ENCODE measurements at places on chromosomes 3 and 15.

DNA sequence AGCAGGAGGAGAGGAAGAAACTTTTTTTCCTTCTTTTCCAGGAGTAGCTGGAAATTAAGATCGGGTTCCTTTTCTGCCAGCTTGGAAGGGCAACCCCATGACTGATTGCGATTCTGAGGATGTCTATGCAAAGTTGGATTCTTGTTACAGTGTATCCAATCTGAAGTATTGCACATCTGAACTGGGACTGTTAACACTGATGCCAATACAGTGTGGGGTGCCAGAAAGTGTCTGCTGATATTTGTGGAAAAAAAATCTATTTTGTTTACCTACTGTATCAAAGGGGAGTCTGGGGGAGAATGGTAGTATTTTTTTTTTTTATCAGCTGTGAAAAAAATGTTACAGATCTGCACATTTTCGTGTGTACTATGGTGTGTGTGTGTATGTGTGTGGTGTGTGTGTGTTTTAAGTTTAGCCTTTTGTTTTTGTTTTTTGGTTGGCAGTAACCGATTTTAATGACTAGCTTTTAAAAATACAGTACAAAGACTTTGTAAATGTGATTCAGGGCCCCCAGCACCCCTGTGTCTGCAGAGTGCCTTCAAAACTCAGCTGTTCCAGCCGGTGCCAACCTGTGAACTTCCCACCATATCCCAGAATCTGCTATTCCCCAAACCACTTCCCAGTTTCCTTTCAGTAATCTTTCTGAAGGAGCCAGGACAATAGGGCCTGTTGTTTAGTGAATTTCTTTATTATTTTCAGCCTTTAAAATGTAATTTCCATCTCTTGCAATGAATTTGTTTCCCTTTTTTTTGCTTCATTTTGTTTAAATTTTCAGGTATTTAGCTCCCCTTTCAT, 1.9 kb downstream of the RAP2B start:
- DNase-seq, result no peak

DNA sequence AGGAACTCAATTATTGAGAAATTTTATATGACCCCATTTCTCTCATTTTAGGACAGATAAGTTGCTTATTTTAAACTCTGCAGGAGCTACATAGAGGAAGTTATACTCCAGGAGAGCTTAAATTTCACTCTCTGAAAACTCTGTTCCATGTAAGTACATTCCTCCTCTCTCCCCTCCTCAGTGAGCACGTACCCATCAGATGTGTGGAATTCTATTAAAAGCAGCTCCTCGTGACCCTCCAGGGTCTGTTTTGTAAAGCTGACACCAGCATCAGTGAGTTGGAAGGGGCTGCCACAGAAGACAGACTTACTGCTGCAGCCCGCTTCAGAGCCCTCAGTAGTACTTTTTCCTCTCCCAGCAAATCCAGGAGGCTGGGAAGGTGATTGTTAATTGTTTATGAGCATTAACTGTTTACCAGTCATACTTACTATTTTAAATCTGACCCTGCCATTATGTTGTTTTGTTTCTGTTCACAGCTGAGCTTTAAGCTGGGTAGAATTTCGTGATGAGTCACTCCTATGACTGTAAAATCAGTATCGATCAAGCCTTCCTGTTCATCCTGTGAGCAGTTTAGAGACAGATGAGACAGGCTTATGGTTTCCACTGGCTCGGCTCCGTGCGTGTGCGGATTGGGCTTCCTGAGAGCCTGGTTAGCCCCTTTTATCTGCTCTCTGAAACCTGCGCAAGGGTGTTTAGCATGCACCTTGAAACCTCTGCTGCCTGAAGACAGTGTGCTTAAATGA, 20.4 kb downstream of the IGF1R start:
- no peak for DNase-seq

DNA sequence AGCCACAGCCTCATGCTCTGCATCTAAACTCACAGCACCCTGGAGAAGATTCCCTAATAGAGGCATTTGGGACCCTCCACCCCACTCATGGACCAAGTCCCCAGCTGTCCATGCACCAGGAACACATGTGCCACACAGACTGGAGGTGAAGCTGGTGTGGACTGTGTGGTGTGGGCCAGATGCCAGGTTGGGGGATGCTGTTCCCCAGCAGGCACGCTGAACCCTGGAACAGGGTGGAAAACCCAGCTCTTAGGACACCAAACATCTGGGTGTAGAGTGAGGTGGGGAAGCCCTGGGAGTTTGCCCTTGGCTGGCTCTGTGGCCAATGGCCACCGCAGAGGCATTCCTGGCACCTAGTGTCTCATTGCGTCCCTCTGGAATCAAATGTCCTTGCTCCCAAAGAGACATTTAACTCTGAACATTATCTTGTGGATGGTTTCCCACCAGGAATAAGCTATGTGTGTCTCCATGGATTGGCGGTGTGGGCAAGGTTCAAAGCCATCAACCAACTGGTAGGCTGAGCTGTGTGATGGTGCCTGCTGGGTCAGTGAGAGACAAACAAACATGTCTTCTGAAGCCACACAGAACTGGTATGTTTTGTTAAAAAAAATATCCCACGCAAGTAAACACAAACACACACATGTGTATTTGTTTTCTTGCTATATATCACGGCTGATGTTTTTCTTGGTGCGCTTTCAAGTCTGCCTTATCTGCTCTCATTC, 65.0 kb downstream of the EXOG start:
- DNase-seq, result no peak

DNA sequence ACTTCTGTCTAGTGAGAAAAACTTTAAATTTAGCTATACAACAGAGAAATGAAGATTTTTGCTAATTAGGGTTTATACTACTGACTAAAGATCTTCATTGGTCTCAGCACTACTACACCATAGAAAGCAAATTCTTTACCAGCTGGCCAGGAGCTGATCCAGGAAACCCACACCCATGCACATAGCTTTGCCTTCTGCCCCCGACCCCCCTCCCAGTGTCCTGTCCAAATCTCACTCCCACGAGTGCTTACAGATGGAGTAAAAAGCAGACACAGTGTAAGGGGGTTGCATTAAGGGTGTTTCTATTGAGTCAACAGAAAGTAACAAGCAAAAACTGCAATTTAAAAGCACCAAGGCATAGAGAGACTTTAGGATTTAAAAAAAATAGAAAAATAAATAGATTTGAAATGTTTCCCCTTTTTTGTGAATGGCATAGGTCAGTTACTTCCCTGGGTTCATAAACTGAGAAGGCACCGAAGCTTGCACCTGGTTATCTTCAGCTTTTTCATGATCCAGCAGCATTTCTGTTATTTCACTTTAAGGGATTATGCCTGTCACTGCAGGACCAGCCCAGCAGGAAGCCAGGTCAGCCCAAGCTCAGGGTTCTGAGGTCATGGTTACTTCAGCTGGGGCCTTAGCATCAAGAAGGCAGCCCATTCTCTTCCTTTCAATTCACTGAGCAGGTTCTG, 124.3 kb downstream of the CTNNB1 start:
- no peak for DNase-seq

DNA sequence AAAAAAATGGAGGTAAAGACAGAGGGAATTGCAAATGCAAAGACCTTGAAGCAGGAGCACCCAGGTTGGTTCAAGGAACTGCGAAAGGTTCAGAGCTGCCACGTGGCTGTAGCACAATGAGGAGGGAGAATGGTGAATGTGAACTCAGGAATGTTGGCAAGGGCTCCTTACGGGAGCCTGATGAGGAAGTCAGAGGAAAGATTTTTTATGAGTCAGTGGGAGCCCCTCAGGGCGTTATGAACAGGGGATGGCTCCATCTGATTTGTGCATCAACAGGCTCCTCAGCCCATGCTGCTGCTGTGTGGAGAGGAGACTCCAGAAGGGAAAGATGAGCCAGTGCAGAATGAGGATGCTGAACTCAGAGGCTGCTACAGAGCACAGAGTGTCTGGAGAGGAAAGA, 194.4 kb downstream of the ARRDC4 start:
- no peak for DNase-seq

GRCh38 chr15:74380361-74381189, 13.1 kb upstream of the CYP11A1 start:
- DNase-seq, result no peak

All from NCI-H187 (cell line).